ENCODE measurements at places on chromosomes 7 and 10.

DNA sequence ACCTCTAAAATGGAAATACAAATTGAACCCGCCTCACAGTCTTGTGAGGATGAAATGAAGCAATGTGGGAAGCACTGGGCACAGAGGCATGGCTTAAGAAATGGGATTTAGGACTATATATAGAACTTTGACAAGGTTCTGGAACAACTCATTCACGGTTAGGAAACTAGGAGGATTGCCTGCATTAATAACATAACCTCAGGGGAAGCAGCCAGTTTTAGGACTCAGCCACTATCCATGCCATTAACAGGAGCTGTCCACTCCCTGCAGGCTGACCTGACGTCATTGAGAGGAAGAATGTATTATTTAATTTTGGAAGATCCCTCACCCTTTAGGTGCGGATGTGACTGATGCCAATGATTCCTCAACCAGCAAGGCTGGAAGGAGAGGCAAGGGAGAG lies 34.8 kb downstream of the ITGB8 start:
- no peak for DNase-seq

GRCh38 chr7:27966219-27966780 lies 214.3 kb downstream of the JAZF1 start:
- DNase-seq = no peak

DNA sequence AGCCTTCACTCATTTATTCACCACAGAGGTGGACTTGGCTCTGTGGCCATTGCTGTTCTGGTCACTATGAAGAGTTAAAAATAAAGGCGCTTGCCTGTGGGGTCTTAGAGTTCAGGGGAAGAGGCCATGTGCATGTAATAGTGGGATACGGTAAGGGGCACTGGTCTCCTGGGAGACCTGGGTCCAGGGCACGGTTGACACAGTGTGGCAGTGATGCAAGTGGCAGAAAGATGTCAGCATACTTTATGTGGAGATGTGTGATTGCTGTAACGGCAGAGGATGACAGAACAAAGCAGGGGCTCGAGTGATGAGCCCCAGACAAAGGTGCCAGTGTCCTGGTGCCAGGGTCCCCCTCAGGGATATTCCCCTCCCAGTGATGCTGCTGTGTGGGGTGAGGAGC lies 8.6 kb downstream of the ZSCAN25 start:
- no peak for DNase-seq

DNA sequence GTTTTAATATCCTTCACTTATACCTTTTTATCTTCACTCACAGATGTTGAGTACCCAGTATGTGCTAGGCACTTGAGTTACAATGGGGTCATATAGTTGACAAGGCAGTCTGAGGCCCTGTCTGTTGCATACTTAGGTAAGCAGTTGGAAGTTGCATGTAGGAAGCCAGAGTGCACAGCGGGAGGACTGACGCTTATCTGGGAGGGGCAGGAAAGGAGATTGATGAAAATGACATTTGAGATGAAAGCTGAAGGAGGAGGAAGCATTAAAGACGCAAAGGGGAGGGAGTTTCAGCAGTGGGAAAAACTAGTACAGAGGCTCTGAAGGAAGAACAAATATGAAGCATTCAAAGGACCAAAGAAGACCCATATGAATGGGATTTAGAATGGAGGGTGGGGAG lies 266.2 kb downstream of the HTR7 start:
- no peak for DNase-seq

- DNase-seq = no peak
Measured at GRCh38 chr7:27175626-27176523, 1.8 kb upstream of the HOXA10 start.

GRCh38 chr10:58052772-58053171 lies 214.9 kb downstream of the IPMK start:
- peak; percentile 9 for DNase-seq

GRCh38 chr7:133292631-133293030 lies 39.8 kb downstream of the EXOC4 start:
- no peak for DNase-seq

DNA sequence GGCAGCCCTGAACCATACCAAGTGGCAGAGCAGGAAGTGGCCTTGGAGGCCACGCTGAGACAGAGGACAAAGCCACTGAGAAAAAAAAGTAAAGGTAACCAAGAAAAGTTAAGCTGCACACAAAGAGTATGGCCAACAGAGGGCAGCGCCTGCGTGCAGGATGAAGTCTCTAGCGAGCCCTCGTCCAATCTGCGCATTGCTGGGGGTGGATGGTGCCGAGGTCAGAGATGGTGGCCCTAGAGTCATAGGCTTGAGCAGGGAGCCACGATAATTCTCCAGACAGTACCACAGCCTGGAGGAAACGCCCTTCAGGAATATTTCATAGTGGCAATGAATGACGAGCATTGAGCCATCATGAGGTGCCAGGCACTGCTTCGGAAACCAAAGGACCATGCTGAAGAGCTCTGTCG lies 9.7 kb downstream of the ATP6V0E2 start:
- DNase-seq = peak; percentile 29
